Aorta (tissue), 5 donors: ENCODE measurements at places on chromosomes 5 and 9. TPM values are rescaled to one million over a fixed set of nuclear protein-coding genes. Genes with fewer than 3 reads are reported as not detected.

The FGF18 gene
- 15.2 TPM for total RNA-seq

The TMOD1 gene
- total RNA-seq: 24.5 TPM

The GLDC gene
- 1.4 TPM for total RNA-seq

The AQP7 gene
- 9.1 TPM for total RNA-seq

The IFNK gene
- not detected for total RNA-seq

The GFI1B gene
- not detected for total RNA-seq

The IL3 gene
- total RNA-seq: not detected

The ARID3C gene
- total RNA-seq: not detected

The TRIM23 gene
- total RNA-seq: 17.9 TPM

The ORM2 gene
- not detected for total RNA-seq

The C9 gene
- total RNA-seq: 0.30 TPM

The TMC1 gene
- 0.62 TPM for total RNA-seq

The CCDC183 gene
- 0.45 TPM for total RNA-seq

The PTGDS gene
- 128 TPM for total RNA-seq

The ABCA1 gene
- 44.7 TPM for total RNA-seq

The STPG3 gene
- total RNA-seq: not detected

- no peak overlapping the region for H3K4me3 ChIP-seq
- H3K4me1 ChIP-seq: no peaks in the 10 kb centered on the region
- no peaks in the 10 kb centered on the region for H3K27me3 ChIP-seq
- DNase-seq: no peak
Measured at GRCh38 chr5:62488531-62488930, 76.0 kb downstream of the IPO11 start.

- DNase-seq: no peak
- no peak overlapping the region for H3K4me3 ChIP-seq
- no peak overlapping the region for H3K27ac ChIP-seq
- no peaks in the 10 kb centered on the region for H3K36me3 ChIP-seq
- no peaks in the 10 kb centered on the region for H3K4me1 ChIP-seq
Measured at GRCh38 chr9:36164372-36164771, 4.8 kb upstream of the CCIN start.

- H3K27me3 ChIP-seq: no peaks in the 10 kb centered on the region
- H3K4me3 ChIP-seq: no peak overlapping the region
- DNase-seq: no peak
- H3K27ac ChIP-seq: no peak overlapping the region
- no peaks in the 10 kb centered on the region for H3K4me1 ChIP-seq
Measured at GRCh38 chr5:1756481-1756880, 43.2 kb downstream of the MRPL36 start.

DNA sequence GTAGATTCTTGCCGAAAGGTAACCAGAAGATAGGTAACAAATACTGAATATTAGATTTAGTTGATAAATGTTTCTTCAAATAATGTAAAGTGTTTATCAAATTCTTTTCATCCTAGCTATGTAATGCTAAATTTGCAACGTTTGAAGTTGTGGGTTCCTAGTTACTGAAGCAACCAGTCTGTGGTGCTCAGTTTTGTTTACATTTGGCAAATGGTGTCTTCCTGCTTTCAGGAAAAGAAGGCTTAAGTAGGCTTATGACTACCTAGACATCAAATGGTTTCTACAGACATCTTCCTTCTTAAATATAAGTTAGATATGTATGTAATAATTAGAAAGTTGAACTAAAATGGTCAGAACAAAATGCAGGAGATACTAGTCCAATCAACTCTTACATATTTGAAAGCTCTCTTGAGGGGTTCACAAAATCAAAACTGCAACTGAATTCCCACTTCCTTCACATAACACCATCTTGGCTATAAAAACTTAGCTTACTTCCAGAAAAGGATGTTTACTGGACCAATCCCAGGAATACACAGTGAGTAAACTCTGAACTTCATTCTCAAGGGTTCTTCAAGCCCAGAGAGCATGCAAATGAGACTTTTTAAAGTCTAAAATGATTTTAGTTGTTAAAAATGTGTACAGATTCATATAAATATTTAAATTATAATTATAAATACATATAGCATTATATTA, 125.7 kb upstream of the ITGA1 start:
- no peak overlapping the region for H3K4me3 ChIP-seq
- DNase-seq: no peak
- H3K27ac ChIP-seq: no peak overlapping the region
- no peaks in the 10 kb centered on the region for H3K36me3 ChIP-seq

DNA sequence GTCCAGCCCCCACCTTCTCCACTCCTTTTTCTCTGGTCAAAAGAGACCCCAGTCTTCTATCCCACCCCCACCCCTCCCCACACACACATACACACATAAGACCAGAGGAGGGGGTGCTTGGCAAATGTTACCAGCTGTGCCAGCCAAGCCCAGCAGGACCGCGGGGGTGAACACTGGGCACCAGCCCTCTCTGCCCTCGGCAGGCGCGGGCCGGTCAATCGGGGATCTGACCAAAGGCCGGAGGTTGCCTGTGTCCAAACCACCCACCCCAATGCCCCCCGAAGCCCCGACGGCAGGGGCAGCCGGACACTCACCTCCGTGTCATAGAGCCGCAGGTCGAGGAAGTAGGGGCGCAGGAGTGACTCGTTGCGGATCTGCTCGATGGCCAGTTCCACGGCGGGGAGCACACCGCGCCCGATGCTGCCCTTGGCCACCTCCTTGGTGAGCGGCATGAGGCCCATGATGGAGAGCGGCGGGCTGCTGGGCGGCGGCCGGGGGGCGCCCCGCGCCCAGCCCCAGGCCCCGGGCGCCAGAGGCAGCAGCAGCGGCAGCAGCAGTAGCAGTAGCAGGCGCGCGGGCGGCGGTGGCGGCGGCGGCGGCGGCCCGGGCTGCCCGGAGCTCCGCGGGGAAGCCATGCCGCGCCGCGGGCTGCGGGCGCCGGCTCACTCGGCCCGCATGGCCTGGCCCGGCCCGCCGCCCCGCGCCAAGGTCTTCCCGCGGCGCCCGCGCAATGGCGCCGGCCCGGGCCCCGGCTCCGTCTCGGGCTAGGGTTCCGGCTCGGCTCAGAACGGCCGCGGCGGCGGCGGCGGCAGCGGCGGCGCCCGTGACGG, 417 bp downstream of the GABBR2 start:
- no peaks in the 10 kb centered on the region for H3K36me3 ChIP-seq
- no peaks in the 10 kb centered on the region for H3K4me1 ChIP-seq
- H3K4me3 ChIP-seq: peak overlapping the region; percentile 34
- H3K27ac ChIP-seq: no peak overlapping the region
- H3K27me3 ChIP-seq: no peaks in the 10 kb centered on the region
- DNase-seq: no peak

GRCh38 chr5:139761501-139761900, 34.1 kb upstream of the PSD2 start:
- H3K4me3 ChIP-seq: no peak overlapping the region
- DNase-seq: no peak
- no peak overlapping the region for H3K27ac ChIP-seq
- no peaks in the 10 kb centered on the region for H3K36me3 ChIP-seq

- no peaks in the 10 kb centered on the region for H3K36me3 ChIP-seq
- no peak for DNase-seq
- no peaks in the 10 kb centered on the region for H3K4me1 ChIP-seq
Measured at GRCh38 chr5:123398058-123398733, 25.0 kb downstream of the CEP120 start.

DNA sequence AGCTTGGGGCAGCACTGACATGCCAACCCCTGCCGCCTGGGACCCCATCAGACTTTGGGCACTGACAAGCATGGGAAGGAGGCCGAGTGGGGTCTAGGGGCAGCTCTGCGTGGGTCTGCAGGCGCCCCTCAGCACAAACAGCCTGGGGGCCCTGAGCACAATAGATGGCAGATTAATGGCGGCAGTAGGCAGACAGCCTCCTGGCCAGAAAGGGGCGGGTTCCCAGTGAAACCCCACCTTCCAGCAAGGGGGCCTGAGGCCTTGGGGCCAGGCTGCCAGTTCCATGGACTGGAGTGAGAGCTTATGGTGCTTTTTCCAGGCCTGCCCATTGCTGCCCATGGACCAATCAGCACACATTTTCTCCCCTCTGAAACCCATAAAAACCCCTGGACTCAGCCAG, 2031.2 kb downstream of the EFNA5 start:
- peak; percentile 44 for DNase-seq
- no peak overlapping the region for H3K27ac ChIP-seq
- H3K27me3 ChIP-seq: no peaks in the 10 kb centered on the region
- no peaks in the 10 kb centered on the region for H3K4me1 ChIP-seq
- no peak overlapping the region for H3K4me3 ChIP-seq

GRCh38 chr9:72362680-72363139, 2.3 kb downstream of the ZFAND5 start:
- H3K4me3 ChIP-seq: peak overlapping the region; percentile 89
- no peak for DNase-seq
- peak overlapping the region; percentile 49 for H3K27ac ChIP-seq
- H3K27me3 ChIP-seq: no peaks in the 10 kb centered on the region

GRCh38 chr9:130590305-130590704, 10.9 kb downstream of the FUBP3 start:
- no peak overlapping the region for H3K4me3 ChIP-seq
- H3K27ac ChIP-seq: no peak overlapping the region
- H3K36me3 ChIP-seq: no peaks in the 10 kb centered on the region
- no peaks in the 10 kb centered on the region for H3K27me3 ChIP-seq
- H3K4me1 ChIP-seq: no peaks in the 10 kb centered on the region
- DNase-seq: no peak

DNA sequence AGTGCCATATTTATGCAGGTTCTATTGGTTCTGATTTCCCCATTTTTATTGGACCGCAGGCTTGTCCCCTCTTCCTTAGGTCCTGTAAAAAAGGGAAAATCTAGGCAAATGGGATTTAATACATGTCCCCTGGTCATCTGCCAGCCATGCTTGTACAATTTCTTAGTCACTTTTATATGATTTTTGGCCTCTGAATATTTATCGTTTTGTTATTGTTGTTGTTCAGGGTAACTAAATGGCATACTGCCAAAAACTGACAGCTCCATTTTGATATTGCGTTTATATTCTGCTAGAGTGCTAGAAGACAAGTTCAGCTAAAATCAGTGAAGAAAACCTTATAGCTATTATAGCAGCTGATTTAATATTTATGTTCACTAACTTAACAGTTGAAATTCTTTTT, 770.2 kb upstream of the FAM174A start:
- H3K4me3 ChIP-seq: no peak overlapping the region
- no peak overlapping the region for H3K27ac ChIP-seq
- no peaks in the 10 kb centered on the region for H3K36me3 ChIP-seq
- no peak for DNase-seq
- no peaks in the 10 kb centered on the region for H3K4me1 ChIP-seq

GRCh38 chr5:175347027-175347426, 97.0 kb downstream of the DRD1 start:
- no peak overlapping the region for H3K27ac ChIP-seq
- H3K4me1 ChIP-seq: no peaks in the 10 kb centered on the region
- no peak overlapping the region for H3K4me3 ChIP-seq
- H3K36me3 ChIP-seq: no peaks in the 10 kb centered on the region
- no peaks in the 10 kb centered on the region for H3K27me3 ChIP-seq

DNA sequence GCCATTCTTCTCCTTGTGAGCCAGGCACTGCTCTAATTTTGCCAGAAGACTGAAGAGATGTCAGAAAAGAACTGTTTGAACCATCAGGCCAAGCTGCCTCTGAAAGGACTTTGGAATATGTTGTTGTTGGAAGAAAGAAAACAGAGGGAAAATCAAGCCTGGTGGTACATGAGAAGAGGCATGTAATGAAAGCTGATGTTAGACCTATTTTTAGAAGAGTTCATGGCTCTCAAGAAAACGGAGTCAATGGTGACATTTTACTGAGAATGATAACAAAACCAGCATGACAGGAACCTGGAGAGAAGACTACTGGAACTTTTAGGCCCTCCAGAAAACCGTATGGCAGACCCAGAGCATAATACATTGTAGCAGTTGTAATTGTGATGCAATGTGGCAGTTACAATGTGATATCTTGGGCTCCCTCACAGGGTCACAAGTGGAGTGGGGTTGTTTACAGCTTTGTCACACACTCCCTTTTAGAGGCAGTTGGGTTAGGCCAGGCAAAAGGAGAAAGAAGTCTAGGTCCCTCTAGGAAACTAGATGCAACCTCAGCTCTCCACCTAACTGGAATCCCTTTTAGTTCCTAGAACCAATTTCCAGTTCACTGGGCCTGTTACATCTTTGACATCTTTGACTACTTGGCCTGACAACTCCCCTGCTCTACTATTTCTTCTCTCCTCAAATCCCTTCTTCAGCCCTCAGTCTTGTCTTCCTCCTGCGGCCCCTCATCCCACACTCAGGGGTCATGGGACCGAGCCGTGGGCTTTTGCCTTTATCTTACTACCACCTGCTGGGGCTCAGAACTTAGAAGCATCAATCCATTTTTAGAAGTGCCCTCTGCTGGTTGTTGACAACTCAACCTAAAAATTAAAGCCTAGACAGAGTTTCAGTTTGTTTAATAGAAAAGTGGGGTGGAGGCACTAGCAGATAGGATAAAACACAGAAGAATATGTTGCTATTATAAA, 61.2 kb upstream of the JAK2 start:
- H3K36me3 ChIP-seq: no peaks in the 10 kb centered on the region
- peaks cover 8% of the 10 kb centered on the region for H3K4me1 ChIP-seq
- no peaks in the 10 kb centered on the region for H3K27me3 ChIP-seq
- peak overlapping the region; percentile 86 for H3K27ac ChIP-seq

- no peaks in the 10 kb centered on the region for H3K36me3 ChIP-seq
- no peak overlapping the region for H3K4me3 ChIP-seq
- no peak overlapping the region for H3K27ac ChIP-seq
- DNase-seq: no peak
Measured at GRCh38 chr9:113311961-113312360, 8.8 kb upstream of the RNF183 start.
